ENCODE measurements at places on chromosomes 11 and 22.

GRCh38 chr11:107711861-107712755 is at the start of gene SLN:
Gene SLN, minus strand, starts transcription at chr11:107712056.
- no peak for DNase-seq

DNA sequence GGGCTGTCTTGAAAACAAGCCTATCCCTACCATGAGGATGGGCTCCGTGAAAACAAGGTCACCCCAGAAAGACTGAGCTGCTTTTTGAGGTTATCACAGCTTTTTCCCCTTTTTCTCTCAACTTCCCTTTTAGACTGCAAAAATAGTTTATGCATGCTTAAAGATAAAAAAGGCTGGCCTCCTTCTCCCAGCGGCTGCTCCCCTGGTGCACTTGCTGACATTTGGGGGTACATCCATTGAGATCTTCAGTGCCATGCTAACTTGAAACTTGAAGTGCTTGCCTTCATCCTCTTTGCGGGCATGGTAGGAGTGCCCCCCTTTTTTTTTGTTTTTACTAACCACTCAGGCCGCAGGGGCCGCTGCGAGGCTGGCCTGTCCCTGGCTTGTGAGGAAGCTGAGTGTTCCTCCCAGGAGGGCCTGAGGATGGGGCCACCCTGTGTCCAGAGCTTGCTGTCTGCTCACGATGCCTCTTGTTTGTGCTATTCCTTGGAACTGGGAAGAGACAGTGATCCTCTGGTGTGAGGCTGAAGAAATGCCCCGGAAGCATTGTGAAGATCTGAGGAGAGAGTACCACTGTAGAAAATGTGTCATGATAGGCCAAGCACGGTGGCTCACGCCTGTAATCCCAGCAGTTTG is 2.2 kb downstream of the TANGO2 start:
- DNase-seq, result no peak

DNA sequence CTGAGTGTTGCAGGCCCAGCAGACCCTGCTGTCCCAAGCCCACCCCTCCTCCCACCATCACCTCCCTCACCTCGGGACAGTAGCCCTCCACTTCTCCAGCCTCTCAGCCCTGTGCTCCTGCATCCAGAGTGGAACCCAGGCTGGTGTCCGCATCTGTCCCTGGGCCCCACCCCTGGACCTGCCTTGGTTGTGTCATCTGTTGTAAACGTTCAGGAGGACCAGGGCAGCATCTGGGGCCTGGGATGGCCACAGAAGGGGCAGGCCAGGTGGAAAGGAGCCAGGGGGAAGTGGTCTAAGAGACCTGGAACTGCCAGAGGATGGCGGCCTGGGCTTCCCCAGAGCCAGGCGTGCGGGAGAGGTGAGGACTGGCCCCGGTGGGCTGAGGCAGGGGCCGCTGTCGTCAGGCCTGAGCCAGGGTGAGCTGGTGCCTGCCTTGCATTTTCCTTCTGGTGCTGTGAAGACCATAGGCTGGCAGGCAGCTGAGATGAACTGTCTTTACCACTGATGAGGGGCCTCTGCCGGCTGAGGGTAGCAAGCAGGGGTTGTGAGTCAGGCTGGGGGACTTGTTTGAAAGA is 26.1 kb upstream of the MGAT3 start:
- no peak for DNase-seq

- DNase-seq, result no peak
Observed at GRCh38 chr11:134349802-134350355, 18.1 kb downstream of the GLB1L2 start.

DNA sequence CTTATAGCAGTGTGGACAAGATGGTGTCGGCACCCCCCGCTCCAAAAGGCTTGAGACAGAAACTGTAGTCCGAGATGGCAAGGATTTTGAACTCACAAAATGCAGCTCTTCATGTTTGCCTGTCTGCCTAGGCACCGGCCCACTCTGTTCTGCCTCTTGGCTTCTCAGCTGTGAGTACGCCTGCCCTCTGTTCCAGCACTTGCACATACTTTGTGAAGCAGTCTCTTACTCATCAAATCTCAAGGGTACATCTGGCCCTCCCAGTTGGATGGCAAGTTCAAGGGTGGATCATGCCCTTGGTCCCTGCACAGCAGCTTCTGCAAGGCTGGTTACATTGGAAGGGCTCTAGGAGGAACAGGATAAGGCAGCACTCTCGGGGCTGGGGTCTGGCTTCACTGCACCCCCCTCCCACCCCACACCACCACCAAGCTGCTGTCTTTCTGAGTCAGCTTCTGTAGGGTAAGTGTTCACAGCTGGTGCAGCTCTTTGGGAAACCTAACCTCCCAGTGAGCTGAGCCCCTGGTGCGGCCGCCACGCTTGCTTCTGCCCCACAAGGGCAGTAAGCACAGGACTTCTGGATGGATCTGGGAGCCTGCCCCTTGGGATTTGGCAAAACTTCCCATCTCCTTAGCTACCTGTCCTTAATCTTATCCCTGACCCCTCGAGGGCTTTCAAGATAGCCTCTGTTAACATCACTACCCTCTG is 37.2 kb downstream of the FAM83F start:
- no peak for DNase-seq

DNA sequence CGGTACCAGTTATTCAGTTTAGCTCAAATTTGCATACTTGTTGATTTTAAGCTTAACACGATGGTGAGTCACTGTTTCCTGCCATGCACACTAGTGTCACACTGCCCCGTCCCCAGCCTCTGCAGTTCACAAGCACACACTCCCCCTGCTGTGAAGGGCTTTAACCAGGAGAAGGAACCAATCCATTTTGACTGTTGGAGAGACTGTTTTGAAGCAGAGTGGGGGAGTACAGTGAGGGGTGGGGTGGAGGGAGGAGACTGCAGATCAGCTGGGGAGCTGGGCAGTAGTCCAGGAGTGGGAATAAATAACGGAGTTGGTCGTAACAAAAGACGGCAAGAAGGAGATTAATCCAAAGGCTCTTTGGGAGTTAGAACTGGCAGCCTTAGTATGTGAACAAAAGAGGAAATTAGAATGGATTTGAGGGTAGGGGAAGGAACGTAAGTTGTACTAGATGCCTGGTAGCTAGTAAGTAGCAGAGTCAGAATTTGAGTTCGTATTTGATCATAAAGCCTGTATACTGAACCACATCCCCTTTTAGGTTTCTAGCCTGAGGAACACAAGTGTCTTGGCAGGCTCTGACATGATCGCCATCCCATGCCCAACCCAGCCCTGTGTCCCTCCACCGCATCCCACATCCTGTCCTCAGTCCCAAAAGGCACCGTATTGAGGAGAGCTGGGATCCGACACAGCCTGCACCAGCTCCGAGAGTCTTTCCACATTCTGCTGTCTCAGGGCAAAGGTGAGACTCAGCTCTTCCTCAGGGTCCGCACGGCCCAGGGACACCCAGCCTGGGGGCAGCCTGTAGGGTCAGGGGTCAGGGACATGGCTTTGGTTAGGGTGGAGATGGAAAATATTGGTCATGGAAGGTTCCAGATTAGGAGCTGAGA is 862 bp downstream of the TPP1 start:
- DNase-seq, result no peak

DNA sequence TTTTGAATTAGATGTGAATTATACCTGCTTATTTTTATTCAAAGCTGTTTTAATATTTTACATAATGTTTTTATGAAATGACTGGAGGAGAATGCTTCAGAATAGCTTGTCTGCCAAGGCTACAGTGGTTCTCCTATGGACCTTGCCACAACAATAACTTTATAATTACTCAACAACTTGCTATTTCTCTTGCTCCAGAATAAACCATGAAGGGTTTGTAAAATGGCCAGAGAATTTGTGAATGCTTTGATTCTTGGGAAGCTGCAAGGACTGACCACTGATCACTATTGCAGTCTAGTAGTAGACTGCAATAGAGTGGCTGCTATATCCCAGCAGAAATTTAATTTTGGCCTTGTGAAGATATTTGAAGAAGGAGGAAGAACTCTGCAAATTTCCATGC is 199.7 kb downstream of the FAT3 start:
- no peak for DNase-seq

DNA sequence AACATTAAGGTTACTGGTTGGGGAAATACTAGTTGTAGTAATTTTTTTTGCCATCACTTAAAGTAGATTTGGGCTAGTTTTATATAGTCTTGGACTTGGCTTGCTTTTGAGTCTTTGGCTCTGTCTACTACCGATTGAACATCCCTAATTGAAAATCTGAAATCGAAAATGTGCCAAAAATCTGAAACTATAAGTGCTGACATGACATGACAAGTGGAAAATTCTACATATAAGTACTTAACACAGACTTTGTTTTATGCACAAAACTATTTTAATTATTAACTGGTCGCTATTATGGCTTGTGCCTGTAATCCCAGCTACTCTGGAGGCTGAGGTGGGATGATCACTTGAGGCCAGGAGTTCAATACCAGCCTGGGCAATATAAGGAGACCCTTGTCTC is 22.5 kb downstream of the RNF169 start:
- no peak for DNase-seq

DNA sequence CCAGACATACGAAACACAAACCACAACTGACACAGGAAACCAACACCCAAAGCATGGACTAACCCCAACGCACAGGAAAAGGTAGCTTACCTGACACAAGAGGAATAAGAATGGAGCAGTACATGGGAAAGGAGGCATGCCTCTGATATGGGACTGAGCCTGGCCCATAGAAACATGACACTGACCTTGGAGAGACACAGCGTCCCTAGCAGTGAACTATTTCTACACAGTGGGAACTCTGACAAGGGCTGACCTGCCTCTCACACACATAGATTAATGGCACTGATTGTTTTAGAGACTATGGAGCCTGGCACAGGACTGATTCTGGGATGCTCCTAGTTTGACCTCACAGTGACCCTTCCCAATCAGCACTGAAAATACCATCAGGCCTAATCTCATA is 12.0 kb downstream of the CCKBR start:
- no peak for DNase-seq

DNA sequence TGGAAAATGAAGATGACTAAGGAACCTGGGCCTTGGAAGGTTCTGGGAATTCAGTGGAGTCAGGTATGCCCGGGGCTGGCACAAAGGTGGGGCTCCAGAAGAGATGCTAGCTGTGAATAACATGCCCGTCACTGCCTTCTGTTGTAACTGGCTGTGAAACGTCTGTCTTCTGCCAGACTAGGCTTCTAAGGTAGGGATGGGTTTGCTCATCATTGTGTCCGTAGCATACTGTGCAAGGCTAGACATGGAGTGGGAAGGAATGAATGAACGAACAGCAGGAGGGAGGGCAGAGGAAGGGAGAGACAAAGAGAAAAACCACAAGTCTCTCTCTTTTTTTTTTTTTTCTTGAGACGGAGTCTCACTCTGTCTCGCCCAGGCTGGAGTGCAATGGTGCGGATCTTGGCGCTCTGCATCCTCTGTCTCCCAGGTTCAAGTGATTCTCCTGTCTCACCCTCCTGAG is 327.4 kb downstream of the MN1 start:
- DNase-seq, result no peak

DNA sequence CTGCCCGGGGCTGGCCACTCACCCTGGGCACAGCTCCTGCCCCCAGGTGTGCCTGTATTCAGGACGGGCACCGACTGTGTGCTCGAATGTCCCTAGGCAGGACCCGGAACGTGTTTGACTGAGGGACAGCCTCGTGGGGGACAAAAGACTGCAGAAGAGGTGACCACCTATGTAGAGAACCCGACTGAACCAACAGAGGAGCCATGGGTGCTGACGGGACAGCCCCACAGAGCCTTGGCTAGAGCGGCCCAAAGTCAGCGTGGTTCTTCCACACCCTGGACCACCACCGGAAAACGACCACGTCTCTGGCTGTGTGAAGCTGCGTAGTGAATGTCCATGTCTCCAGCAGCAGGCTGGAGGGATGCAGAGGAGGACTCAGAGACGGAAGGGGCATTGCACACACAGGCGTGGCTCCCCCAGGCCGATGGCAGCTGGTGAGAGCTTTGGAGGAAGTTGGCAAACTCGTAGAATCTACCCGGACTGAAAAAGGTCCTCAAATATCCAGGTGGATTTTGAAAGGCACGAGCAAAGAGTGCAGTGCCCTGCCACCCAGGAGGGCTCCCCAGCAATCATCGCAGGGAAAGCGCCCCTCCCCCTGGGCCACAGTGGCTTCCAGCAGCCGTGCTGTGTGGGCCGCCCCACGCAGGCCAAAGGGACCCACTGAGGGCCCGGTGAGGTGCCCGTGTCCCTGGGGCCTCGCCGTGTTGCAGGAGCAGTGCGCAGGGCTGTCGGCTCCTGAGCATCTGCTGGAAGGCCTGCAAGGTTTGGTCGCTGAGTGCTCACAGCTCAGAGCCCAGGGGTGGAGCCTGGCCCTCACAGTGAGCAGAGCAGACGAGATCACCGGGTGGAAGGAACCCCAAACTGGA is 17.5 kb upstream of the MUC5B start:
- DNase-seq, result no peak

GRCh38 chr11:8011981-8012444 is 24.9 kb downstream of the EIF3F start:
- no peak for DNase-seq

DNA sequence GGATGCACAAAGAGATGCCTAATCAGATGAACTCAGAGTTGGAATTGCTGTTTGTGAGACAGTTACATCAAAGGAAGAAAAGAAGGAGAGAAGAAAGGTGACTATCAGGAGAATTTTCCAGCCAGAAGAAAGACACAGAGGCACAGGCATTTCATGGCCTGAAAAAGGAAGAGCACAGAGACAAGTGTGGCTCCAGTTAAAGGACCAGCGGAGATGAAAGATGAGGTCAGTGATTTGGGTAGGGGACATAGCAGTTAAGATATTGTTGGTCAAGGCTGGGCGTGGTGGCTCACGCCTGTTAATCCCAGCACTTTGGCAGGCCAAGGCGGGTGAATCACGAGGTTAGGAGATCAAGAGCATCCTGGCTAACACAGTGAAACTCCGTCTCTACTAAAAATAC is 3.4 kb upstream of the ZNF280A start:
- no peak for DNase-seq

DNA sequence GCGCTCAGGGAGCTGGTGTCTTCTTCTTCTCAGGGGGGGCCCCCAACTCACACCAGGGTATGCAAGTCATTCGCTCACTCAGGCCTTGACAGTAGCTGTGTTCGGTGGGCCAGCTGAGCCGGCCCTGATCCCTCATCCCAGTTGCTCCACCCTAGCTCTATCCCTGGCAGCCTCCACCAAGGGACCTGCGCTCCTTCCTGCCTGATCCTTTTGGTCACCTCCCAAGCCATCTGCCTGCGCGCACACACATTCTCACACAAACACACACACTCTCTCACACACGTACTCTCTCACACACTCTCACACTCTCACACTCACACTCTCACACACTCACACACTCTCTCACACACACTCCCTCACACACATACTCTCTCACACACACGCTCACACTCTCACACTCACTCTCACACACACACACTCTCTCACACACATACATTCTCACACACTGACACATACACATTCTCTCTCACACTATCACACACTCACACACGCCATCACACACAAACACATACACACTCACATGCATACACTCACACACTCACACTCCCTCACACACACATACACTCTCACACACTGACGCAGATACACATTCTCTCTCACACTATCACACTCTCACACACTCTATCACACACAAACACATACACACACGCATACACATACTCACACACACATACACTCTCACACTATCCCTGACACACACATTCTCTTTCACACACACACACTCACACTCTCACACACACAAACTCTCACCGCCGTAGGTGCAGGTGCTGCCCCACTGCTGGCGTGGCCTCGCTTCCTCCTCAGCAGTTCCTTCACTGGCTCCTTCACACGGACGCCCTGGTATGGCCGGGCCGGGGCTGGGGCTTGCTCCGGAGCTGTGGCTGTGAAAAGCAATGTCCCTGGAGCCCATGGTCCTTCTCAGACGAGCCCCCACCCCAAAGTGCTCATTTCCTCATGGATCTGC is 20.8 kb downstream of the POU2AF1 start:
- DNase-seq, result no peak

GRCh38 chr11:77379253-77379652 is 77.8 kb upstream of the GDPD4 start:
- DNase-seq, result no peak

GRCh38 chr22:19359554-19360299 is 68.2 kb upstream of the CLTCL1 start:
- no peak for DNase-seq
